ENCODE measurements at places on chromosomes 2 and 18. TPM values are rescaled to one million over a fixed set of nuclear protein-coding genes. Genes with fewer than 3 reads are reported as not detected.

Gene MERTK
- total RNA-seq = 6.7 TPM

Gene SIX3
- total RNA-seq = not detected

Gene HOXD12
- not detected for total RNA-seq

Gene DNER
- 11.6 TPM for total RNA-seq

GRCh38 chr2:9003616-9004337 lies at the start of gene MBOAT2:
Gene MBOAT2, minus strand, starts transcription at chr2:9003684. Its CDS starts 70 bp downstream, at chr2:9003614.
- peak; percentile 85 for DNase-seq

GRCh38 chr18:12838178-12838634 lies 45.8 kb downstream of the PTPN2 start:
- DNase-seq = no peak

- peak; percentile 79 for DNase-seq
Observed at GRCh38 chr18:10787293-10787901, 261.6 kb downstream of the NAPG start.

- DNase-seq = no peak
Observed at GRCh38 chr2:199128476-199129229, 329.1 kb downstream of the SATB2 start.

Gene GAL3ST2
- not detected for total RNA-seq

DNA sequence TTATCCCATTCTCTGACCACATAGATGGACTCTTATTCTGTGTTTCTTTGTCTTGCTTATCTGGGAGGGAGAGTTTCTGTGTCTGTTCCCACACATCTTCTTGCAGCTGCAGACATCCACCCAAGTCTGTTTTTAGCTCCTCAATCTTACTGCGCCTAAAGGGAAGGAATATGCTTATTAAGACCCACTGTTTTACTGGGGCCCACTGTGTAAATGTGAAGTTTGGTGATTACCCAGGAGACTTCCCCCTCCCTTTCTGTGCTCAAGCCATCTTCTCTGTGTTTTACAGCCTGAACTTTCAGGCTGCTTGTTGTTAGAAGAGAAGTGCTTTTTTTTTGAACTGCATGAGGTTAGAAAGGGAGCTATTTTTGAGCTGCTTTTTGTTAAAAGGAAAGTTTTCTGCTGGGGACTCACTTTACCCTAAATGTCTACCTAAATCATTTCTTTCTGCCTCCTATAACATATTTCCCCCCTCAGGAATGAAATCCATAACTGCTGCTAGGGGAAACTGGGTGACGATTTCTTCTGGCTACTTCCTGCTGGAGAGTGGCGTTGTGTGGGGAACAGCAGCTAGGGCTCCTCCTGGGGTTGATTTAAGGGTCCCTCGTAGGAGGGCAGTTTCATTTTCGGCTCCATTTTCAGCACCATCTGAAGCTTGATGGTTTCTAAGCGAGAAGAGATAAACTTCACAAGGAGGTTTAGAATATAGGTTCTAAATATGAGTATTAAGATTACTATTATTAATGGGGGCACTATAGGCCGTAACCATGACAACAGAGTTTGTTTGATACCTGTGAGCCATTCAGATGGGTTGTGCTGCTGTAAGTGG lies 39.5 kb upstream of the GMCL1 start:
- no peak for DNase-seq

GRCh38 chr18:10441472-10441871 lies 13.0 kb upstream of the APCDD1 start:
- no peak for DNase-seq

DNA sequence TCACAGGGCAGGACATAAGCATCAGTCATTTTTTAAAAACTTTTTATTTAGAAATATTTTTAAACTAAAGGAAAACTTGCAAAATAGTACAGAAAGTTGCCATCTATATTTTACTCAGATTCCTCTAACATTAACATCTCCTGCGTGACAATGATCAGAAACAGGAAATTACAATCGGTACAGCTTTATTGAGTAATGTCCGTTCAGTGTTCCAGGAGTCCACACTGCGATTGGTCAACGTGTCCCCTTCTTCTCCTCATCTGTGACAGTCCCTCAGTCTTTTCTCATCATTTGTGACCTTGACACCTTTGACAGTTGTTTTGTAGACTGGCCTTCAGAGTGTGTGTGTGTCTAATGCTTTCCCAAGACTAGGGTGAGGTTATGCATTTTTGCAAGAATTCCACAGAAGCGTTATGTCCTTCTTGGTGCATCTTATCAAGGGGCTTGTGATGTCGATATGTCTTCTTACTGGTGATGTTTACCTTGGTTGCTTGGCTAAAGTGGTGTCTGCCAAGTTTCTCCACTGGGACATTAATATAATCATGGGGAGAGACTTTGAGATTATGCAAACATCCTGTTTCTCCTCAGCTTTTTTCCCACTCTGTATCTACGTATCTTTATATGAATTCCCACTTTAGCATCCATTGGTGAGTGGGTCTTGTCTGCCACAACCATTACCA lies 21.4 kb upstream of the TMEM177 start:
- no peak for DNase-seq

DNA sequence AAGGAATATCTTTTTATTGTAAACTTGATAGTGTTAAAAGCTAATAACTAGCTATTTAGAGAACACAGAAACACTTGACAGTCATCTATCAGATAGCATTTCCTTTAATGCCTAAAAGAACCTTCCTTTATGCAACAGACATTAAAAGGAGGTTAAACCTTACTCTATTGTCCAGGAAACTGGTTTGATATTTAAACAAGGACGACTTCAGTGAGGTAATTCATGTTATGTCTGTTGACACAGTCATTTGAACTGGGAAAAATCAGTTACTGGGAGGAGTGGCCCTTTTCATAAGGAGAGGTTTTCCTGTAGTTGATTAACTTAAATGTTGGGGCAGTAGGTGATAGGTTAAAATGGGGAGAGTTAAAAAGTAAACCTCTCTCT lies 6.7 kb downstream of the TGIF1 start:
- DNase-seq = no peak

DNA sequence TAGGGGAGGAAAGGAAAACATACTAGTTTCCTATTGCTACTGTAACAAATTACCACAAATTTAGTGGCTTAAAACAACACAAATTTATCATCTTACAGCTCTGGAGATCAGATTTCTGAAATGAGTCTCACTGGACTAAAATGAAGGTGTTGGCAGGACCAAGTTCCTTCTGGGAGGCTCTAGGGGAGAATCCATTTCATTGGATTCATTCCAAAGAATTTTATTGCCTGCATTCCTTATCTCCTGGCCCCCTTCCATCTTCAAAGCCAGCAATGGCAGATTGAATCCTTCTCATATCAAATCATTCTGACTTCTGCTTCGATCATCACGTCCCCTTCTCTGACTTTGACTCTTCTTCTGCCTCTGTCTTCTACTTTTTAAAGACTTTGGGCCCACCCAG lies 250.9 kb downstream of the IRS1 start:
- DNase-seq = no peak

DNA sequence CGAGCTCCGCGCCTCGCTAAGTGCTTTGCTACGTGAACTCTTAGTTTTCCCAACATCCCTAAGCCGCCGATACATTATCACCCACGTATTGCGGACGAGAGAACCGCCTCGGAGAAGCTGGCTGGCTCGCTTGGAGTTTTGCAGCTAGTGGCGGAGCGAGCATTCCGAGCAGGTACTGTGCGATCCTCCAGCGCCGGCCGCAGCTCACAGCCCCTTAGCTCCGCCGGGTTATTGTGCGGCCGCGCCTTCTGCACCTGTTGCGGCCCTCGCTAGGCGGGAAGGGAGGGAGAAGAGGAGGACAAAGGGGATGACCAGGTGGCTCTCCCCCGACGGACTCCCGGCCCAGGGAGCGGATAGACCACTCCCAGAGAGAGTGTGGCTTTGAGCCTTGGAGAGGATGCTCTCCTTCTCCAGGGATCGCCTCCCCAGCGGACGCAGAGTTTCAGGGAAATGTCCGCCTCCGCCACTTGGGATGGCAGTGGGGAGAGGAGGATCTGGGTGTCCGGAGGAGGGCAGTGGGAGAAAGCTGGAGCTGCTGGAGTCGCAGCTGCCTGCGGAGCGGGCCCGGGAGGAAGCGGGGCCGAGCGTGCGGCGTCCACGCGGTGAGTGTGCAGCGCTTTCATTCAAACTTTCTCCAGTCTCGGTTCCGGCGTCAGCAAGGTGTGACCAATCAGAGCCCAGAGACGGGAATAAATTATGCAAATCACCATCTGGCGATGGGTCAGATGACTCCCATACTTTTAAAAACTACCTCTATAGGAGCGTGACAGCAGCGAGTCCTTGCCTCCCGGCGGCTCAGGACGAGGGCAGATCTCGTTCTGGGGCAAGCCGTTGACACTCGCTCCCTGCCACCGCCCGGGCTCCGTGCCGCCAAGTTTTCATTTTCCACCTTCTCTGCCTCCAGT lies at the start of gene LIPG:
LIPG (plus strand) TSS at position 769 of the 905 bp plus-strand sequence. CDS start 252 bp downstream, outside the sequence.
- DNase-seq = no peak

Gene KCNG2
- total RNA-seq = not detected

Gene OR6B2
- not detected for total RNA-seq

GRCh38 chr2:229407170-229407569 lies 136.1 kb upstream of the PID1 start:
- peak; percentile 93 for DNase-seq

- no peak for DNase-seq
Observed at GRCh38 chr2:151927501-151928221, 99.4 kb upstream of the ARL5A start.

Gene UGT1A10
- not detected for total RNA-seq

DNA sequence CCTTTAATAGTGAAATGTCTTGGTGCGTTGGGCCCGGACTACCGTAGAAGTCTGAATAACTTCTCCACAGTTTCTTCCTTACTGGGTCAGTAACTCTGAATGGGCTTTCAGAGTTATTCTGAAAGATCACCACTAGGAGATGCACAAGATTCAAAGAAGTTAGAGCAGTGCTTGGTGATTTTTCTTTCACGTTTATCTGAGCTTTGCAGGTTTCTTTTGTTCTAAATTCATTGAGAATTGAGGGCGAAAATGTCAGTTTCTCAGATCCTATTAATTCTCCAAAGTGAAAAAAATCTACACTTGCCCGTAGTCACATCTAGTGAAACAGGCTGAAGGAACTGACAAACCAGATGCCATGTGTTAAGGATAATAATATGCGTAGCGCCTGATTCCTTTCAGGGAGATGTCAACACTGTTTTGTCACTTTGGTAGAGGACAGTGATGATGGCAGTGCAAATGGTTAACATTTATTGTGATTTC lies 70.1 kb downstream of the QPCT start:
- no peak for DNase-seq

DNA sequence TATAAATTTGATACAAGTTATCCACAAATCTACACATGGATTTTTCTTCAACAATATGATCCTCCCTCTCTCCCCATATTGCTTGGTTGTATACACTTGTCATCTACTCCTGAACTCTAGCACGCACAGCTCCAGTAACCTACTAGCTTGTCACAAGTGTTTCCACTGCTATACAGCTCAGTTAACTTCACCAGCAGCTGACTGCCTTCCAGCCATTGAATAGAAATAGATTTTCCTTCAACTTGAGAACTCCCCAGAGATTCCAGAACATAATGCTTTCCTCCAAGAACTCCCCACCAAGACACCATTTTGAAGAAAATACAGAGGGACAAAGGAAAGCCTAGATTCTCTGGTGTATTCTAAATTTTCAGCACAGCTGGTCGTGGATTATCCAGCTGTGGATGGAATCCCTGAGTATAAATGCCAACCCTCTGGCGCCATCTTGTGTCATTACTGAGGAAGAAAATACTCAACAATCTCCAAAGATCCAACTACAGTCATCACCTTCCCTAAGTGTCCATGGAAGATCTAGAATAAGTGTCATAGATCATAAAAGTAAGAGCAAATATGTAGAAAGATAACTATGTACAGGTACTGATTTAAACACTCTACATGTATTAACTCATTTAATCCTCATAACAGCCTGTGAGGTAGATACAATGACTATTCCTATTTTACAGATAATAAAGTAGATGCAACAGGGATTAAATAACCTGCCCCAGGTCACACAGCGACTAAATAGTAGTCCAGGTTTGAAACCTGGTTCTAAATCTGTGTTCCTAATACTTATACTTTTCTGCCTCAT lies 156.7 kb downstream of the ARHGAP28 start:
- no peak for DNase-seq

Gene TUBB6
- 211 TPM for total RNA-seq

GRCh38 chr2:26562811-26563645 lies 78.1 kb downstream of the CIB4 start:
- peak; percentile 66 for DNase-seq

Gene ASB18
- not detected for total RNA-seq

Gene SMARCAL1
- total RNA-seq = 13.5 TPM

- DNase-seq = no peak
Observed at GRCh38 chr18:49663899-49664890, 102.3 kb downstream of the LIPG start.

- DNase-seq = peak; percentile 49
Observed at GRCh38 chr18:48551100-48551499, 12.3 kb downstream of the CTIF start.

Gene HOXD11
- not detected for total RNA-seq

DNA sequence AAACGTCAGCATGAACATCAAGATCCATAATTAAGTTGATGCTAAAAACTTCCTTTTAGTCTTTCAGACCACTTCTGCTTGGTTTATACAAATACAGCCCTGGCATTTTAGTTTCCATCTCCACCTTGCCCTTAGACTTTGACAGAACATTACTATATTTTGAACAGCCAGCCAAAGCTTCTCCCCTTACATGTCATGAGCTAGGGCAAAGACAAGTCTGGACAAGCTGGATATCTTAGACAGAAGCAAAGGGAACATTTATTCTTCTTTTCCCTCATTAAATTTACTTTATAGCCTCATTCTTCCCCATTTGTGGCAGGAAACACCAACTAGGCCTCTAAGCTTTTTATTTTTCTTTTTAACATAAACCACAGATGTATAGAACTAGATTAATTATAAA lies 403.3 kb downstream of the SUCLG1 start:
- no peak for DNase-seq

DNA sequence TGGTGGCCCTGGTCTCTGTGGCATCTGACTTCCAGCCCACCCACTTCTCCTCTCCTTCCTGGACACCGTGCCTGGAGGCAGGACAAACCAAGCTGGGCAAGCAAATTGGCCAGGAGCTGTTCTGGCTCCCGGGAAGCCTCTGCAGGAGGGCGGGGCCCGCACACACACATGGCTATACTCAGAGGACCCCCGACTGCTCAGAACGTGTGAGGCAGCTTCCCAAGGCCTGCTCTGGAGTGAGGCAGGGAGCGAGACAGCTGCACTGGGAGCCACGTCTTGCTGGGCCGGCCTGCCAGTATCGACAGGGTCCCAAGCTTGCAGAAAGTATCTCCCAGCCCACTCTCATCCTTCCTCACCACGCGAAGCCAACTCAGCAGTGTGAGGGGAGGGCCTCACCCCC lies 257.3 kb downstream of the TWIST2 start:
- no peak for DNase-seq

DNA sequence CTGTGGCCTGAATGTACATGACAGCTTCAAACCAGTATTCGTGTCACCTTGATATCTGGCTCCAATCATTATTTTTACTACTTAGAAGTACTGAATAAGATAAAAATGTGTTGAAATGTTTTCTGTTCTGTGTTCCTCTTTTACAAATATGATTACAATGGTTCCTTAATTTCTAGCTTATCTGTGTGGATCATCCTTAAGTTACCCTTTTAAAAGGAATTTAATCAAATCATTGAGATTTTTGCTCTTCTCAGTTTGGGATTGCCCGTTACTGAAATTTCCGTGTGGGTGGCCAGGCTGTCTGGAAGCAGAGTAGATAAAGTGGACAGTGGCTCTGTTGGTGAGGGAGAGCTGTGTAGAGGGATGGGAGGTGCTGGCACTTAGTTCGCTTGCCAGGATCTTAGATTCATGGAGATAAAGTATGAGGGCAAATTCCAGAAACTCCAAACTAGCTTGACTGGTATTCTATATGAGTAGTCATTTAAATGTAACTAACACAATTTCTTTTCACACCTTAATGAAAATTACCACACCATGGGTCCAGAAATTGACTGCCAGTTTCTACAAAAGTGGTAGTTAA lies 27.4 kb upstream of the SAG start:
- DNase-seq = no peak

Gene TCF23
- not detected for total RNA-seq
